Panc1 (cell line): ENCODE measurements at places on chromosomes 3 and 15. TPM values are rescaled to one million over a fixed set of nuclear protein-coding genes. Genes with fewer than 3 reads are reported as not detected.

LOXL1 gene
- total RNA-seq = 18.6 TPM

GPR149 gene
- total RNA-seq = not detected

SLC24A5 gene
- total RNA-seq = not detected

CD200R1 gene
- total RNA-seq = 0.05 TPM

SNTN gene
- not detected for total RNA-seq

DPPA2 gene
- not detected for total RNA-seq

DUOXA2 gene
- total RNA-seq = not detected

ARL14 gene
- total RNA-seq = 2.5 TPM

PLA2G4D gene
- not detected for total RNA-seq

SLC28A2 gene
- 0.23 TPM for total RNA-seq

MTMR10 gene
- total RNA-seq = 19.5 TPM

PLXNA1 gene
- total RNA-seq = 80.6 TPM

GMNC gene
- not detected for total RNA-seq

RAD18 gene
- 13.8 TPM for total RNA-seq

GOLGA8T gene
- total RNA-seq = not detected

SAMD7 gene
- total RNA-seq = not detected

ITIH3 gene
- total RNA-seq = 0.67 TPM

LRTM1 gene
- total RNA-seq = not detected

CLDN16 gene
- not detected for total RNA-seq

TGM4 gene
- total RNA-seq = 0.46 TPM

PP2D1 gene
- not detected for total RNA-seq

SLC28A1 gene
- not detected for total RNA-seq

WNT5A gene
- total RNA-seq = 0.54 TPM

EPHA6 gene
- total RNA-seq = 0.57 TPM

SPSB4 gene
- 0.05 TPM for total RNA-seq

TEX55 gene
- not detected for total RNA-seq

C3orf49 gene
- not detected for total RNA-seq

CLDN1 gene
- total RNA-seq = 30.9 TPM

SLCO3A1 gene
- 20.6 TPM for total RNA-seq

CLEC3B gene
- not detected for total RNA-seq

DAZL gene
- not detected for total RNA-seq

GHSR gene
- total RNA-seq = not detected

UMPS gene
- 46.0 TPM for total RNA-seq

SETD2 gene
- total RNA-seq = 32.6 TPM

SLC22A13 gene
- total RNA-seq = 0.33 TPM

OCA2 gene
- 0.13 TPM for total RNA-seq

ROBO1 gene
- total RNA-seq = 61.6 TPM

C3orf85 gene
- total RNA-seq = not detected

MOBP gene
- not detected for total RNA-seq

CLSTN2 gene
- 0.03 TPM for total RNA-seq

DPH6 gene
- 24.0 TPM for total RNA-seq

ARF4 gene
- total RNA-seq = 126 TPM

SST gene
- not detected for total RNA-seq

GP5 gene
- 0.05 TPM for total RNA-seq

TMEM158 gene
- total RNA-seq = 7.3 TPM

FOXB1 gene
- total RNA-seq = 0.64 TPM

CASR gene
- total RNA-seq = not detected

PIGZ gene
- total RNA-seq = 6.3 TPM

GPR27 gene
- 0.15 TPM for total RNA-seq

SLC27A2 gene
- 0.18 TPM for total RNA-seq

WNT7A gene
- not detected for total RNA-seq

PLA2G4E gene
- total RNA-seq = not detected

BTLA gene
- not detected for total RNA-seq

GOLGA8J gene
- total RNA-seq = 0.44 TPM

SAMMSON gene
- total RNA-seq = not detected
